CD4-positive, alpha-beta T cell treated with Interleukin-15 for 4 hours (primary cell): ENCODE measurements at places on chromosomes 6 and 20.

DNA sequence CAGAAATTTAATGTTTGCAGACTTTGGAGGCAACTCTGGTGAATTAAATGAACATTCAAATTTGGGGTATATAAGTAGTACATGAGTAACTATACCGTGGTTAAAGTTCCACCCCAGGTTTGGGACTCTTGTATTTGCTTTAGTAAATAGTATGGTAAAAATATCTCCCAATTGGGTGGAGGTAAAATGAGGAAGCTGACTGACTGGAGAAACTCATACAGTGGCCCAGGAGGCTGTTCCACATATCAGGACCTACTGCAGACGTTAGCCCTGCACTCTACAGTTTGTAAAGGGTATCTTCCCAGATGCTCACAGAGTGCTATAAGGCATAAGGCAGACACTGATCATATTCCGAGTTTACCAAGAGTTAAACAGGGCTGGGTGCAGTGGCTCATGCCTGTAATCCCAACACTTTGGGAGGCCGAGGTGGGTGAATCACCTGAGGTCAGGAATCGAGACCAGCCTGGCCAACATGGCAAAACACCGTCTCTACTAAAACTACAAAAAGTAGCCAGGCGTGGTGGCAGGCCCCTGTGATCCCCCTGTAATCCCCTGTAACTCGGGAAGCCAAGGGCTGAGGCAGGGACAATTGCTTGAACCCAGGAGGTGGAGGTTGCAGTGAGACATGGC, 53.7 kb downstream of the CPXM1 start:
- DNase-seq: no peak

GRCh38 chr20:23151008-23151703, 65.0 kb upstream of the CD93 start:
- no peak for DNase-seq

DNA sequence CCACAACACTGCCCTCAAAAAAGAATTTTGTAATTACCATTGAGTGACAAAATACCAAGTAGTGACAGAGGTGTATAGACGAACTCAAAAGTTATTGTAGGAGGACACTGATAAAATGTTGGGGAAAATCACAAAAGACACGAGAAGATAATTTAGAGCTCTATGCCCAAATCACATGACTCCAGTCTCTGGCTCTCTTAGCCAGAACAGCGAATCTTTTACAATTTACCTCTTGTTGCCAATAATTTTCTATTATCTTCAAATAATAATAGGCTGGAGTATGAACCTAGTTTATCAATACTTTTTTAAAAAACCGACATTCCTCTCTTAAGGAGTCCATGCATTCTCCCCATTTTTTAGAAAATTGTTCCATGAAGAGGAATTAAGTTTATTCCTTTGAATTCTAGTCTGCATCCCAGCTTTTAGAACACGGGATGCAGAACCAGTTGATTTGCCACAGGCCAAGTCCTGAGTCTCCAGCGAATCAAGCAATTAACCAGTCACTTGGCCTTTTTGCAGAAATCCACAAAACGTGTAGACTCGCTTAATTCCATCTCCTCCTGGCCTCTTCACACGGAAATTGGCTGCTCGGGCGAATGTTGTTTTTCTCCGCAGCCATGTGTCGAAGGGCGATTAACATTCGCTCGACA, 507 bp upstream of the RIPPLY2 start:
- DNase-seq: no peak

GRCh38 chr20:34864216-34864615, 8.4 kb downstream of the GGT7 start:
- DNase-seq: no peak

GRCh38 chr20:57507477-57507876, 17.5 kb downstream of the CTCFL start:
- no peak for DNase-seq

- DNase-seq: no peak
These were observed 260.1 kb upstream of the SGK1 start for GRCh38 chr6:134577998-134578397.

DNA sequence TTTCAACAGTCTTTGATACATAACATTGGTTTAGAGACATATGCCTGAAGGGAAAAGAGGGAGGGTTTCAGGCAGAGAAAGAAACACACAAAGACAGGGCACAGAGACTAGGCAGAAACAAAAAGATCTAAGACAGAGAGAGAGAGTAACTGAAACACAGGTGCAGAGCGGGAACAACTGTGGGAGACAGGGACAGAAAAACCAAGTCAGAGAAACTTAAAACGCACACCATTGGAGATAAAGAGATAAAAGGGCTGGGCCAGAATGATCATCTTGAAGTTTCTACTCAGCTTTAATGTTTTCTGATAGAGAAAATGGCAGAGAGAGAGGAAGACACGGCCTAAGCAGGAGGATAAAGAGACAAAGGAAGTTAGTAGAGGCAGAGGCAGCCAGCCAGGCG, 11.8 kb downstream of the UNC5CL start:
- no peak for DNase-seq

- peak; percentile 16 for DNase-seq
These were observed 21.4 kb upstream of the TRAM2 start for GRCh38 chr6:52598123-52598823.

DNA sequence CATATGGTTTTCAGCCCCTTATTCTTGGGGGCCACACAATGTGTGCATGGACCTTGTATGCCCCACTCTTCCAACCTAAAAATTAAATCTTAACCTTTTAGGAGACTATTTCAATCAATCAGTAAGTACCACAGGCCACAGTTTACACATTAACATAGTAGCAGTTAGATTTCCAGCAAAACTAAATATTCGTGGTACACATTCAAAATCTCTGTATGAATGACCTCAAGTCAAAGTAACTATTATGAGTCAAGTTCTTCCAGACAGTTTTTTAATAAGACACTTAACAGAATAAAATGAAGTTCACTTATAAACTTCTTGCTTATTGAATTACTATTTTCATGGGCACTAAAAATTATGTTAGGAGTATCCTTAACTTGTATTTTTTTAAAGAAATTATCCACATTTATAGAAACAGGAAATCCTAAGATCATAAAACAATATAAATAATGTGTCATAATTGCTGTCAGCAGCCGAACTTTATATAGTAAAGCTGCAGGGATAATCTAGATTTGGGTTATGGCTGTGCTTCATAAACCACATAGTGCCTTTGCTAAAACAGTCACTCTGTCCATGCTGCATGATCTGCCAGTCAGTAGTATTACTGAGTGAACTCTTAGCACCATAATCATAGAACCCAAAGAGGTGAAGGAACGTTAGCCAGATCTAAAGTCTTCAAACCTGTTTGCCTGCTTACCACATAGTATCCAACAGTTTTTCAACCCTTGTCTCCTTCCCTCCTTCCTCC, 21.7 kb downstream of the SEC63 start:
- DNase-seq: no peak

GRCh38 chr6:114650891-114651290, 308.1 kb upstream of the HS3ST5 start:
- no peak for DNase-seq

- no peak for DNase-seq
These were observed 10.1 kb upstream of the CFAP206 start for GRCh38 chr6:87397656-87398055.

GRCh38 chr20:54589402-54590030, 114.1 kb downstream of the DOK5 start:
- no peak for DNase-seq

DNA sequence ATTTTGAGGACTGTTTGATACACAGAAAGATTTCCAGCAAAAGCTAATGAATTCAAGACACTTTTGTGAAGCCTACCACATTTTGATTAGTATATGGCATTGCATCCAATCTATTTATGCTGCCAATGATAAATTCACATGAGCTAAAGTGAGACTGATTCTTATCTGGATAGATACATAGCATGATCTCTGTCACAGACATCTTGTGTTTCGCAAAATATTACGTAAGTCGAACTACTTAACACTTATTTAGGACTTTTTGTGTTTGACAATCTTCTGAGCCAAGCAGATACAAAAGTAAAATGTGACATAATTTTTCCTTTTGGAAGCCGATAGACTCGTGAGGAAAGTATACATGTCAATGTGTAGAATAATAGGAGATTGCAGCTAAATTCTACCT, 251.6 kb downstream of the HACE1 start:
- no peak for DNase-seq

GRCh38 chr6:52106994-52107393, 19.6 kb upstream of the PKHD1 start:
- DNase-seq: no peak

DNA sequence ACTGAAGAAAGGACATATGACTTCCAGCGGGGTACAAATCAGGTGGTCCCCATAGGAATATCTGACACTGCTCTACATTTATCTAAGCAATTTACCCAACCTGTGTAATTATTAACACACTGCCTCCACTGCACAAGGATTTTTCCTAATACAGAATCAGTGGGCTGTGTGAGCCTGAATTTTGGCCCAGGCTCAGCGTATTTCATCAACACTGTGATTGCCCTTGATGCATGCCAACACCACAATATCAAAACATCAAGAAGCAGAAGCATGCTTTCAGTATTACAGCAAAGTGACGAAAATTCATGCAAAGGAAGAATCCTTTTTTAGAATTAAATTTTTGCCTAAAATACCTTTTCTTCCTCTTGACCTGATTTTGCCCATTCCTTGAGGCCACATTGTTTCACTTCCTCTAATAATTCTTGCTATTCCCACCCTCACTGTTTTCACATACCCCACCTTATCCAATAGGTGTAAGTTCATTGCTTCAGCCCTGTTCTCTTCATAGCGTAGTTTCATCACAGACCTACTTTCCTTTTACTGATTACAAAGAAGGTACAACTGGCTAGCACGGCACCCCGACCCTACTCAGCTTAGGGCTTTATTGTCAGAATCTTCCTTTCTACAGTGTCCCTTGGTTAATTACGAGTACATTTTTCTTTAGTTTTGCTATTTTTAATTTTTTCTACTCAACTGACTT, 83.7 kb upstream of the PTCHD4 start:
- no peak for DNase-seq

- no peak for DNase-seq
These were observed 42.9 kb downstream of the RIOK1 start for GRCh38 chr6:7432391-7433120.

DNA sequence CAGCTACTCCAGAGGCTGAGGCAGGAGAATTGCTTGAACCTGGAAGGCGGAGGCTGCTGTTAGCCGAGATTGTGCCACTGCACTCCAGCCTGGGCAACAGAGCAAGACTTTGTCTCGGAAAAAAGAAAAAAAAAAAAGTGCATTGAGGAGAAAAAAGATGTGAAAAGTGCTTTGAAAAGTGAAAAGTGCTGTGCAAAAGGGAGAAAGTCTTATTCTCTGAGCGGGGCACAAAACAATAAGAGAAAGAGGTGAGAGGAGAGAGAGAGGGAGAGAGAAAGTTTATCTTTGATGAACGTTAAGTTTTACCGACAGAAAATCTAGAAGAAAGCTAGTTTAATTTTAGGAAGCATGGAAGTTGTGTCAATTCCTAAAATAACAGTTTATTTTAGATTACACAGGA, 3.9 kb upstream of the PACSIN1 start:
- DNase-seq: no peak

GRCh38 chr6:34559651-34560365, 3.7 kb upstream of the SPDEF start:
- DNase-seq: no peak

- DNase-seq: no peak
These were observed 100.3 kb downstream of the FAM50B start for GRCh38 chr6:3949521-3949920.

DNA sequence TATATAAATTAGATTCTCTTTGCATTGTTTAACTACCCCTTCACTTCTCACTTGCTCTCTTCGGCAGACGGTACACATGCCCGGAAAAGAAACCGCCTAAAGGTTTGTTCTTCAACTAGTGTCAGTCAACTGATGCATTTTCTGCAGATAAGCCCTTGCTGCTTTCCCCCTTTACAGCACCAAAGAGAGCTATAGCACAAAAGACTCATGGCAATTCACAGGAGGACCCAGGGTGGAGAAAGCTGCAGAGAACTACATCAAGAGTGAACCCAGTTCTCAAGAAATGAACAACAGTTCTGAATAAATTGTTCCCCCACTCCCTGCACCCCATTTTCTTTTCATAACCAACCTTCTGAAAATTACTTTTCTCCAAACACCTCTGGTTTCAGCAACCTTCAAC, 8.9 kb downstream of the CD164 start:
- no peak for DNase-seq

GRCh38 chr6:36038120-36038876, 10.7 kb downstream of the MAPK14 start:
- DNase-seq: no peak
